ENCODE measurements at places on chromosomes 6 and 20.

- no peak for DNase-seq
Observed at GRCh38 chr6:118216751-118217150, 309.7 kb downstream of the SLC35F1 start.

- DNase-seq: no peak
Observed at GRCh38 chr6:170179616-170180324, 111.1 kb downstream of the DLL1 start.

DNA sequence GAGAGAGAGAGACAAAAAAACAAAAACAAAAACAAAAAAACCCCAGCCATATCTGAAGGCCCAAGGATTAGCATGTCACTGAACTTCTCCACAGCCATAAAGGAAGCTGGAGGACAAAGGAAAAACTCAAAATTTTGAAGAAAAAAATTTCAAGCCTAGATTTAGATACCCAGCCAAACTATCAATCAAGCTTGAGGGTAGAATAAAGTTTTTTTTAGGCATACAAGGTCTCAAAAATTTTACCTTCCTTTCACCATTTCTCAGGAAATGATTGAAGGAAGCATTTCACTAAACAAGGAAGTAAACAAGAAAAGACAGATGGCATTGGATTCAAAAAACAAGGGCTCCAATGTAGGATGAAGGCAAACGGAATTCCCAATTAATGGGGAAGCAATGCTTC is 52.1 kb downstream of the KCNK5 start:
- no peak for DNase-seq

DNA sequence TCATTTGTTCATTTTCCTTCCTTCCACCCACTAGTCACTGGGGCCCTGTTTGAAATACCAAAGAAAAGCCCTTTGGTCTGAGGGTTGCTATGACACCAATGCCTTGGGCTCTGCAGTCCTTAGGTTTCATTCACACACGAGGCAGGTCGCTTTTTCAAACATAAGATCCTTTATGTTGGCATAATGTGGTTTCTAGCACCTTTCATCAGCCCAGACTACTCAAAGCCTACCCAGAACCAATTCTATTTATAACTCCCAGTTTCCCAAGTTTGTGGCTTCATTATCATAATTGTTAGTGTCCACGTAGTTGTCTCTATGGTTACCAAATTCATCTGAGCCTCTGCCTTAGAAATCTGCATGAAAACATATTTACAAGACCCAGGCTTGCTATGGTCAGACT is 6.6 kb upstream of the TP53RK start:
- no peak for DNase-seq

DNA sequence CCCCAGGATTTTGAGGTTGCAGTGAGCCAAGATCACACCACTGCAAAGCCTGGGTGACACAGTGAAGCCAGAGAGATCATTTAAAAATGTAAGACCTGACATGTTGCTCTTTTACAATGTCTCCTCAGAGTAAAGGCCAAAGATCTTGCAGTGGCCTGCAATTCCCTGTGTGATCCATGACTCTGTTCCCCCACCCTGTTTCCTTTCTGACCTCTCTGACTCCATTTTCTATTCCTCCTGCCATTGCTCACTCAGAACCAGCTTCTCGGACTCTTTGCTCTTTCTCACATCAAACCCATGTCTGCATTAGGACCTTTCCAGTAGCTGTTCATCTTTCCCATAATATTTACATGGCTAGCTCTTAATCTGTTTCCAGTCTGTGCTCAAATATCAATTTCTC is 28.8 kb downstream of the RNF217 start:
- no peak for DNase-seq

DNA sequence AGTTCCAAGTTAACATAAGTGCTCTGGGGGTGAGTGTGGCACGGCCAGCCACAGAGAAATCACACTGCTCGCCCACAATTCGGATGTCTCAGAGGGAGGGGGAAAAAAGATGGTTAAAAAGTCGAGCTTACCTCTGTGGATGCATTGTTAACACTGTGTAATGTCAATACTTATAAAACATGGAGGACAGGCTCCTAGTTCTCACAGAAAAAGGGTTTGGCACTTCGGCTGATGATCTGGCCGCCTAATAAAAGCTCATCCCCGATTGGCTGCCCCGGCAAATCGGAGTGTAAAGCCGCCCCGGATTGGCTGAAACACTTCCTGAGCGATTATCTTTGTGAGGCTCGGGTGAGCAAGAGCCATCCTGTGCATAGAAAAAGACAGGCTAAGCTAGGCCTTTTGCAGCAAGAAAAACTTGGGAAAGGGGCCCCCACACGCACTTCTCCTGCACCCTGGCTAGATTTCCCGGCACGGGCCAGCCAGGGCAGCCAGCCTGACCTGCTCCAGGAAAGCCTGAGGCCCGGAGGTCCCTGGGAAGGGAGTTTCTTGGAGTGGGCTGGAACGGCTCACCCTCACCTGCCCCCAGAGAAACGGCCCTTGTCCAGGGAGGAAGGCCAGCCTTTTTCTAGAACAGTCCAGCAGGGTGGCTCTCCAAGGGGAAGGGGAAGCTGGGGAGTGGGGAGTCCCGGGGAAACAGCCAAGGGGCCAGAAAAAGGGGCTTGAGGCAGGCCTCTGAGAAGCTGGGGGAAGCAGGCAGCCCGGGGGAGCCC is at the start of gene ZMYND8:
TSS of gene ZMYND8 (minus strand) at position 174 of the 770 bp plus-strand sequence. CDS start at position 145, 29 bp downstream.
- peak; percentile 93 for DNase-seq
